Fibroblast of pulmonary artery (primary cell): ENCODE measurements at places on chromosomes 1 and 21.

DNA sequence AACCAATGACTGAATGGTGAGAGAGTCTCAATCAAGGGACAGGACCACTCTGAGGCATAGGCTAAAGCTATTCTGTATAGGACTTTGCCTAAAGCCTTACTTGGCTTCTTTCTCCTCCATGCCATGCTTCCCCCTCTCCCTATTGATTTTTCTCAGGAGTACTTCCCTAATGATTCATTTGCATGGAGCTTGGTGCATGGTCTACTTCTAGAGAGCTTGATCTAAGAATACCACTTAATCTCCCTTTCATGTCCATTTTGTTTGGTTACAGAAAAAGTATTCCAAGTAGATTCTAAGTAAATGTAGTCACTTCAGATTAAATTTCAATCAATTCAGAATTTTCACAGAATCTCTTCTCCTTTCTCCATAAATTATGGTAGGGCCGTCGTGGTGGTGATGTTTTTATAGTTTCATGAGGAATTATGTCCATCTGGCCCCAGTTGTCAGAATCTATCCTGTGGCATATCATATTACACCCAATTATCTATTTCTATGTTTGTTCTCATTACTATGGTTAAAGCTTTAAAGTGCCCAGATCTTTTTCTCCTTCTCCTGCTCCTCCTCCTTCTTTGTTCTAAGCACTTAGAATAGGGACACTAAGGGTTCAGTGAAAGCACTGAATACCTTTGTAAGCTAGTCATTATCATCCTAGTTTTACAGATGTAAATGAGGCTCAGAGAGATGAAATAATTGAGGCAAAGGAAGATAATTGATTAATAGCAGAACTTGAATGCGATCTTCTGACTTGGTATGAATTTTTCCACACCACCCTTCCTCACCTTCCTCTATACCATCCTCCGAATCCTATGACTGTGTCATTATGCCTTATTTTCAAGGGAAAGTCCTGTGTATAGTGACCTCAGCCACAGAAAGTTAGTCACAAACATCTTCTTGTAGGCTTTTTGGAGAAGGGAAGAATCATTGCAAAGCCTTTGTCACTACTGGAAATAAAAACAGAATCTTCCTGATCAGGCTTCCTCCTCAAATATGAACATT, 85.6 kb upstream of the ZRANB2 start:
- no peak for DNase-seq

GRCh38 chr1:29793101-29793546, 556.8 kb downstream of the PTPRU start:
- DNase-seq, result peak; percentile 87

GRCh38 chr21:42278451-42279149, 36.6 kb downstream of the TFF3 start:
- no peak for DNase-seq

DNA sequence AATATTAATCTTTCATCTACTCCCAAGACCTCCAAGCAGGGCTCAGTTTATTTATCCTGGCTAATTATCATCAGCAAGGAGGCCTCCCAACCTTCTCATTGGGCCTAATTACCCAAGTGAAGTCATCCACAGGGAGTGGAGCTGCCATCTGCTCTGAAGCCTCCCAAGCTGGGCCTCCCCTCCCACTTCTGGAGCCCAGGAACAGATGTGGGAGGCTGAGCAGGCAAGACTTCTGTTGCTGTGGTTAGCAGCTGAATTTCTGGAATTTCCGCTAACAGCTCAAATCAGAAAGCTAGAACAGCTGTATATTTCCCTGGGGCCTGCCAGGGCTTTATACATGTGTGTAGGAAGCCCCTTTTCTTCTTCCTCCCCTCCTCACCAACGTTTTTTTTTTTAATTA, 127.5 kb downstream of the UCK2 start:
- DNase-seq, result peak; percentile 75

- DNase-seq, result no peak
Observed at GRCh38 chr1:29730623-29731022, 494.3 kb downstream of the PTPRU start.

- no peak for DNase-seq
Observed at GRCh38 chr1:224189561-224189960, 6.5 kb downstream of the DEGS1 start.
